CD8-positive, alpha-beta memory T cell (primary cell): ENCODE measurements at places on chromosomes 3 and 15. TPM values are rescaled to one million over a fixed set of nuclear protein-coding genes. Genes with fewer than 3 reads are reported as not detected.

GRCh38 chr3:75176937-75177336 lies 487.2 kb upstream of the FRG2C start:
- no peak for DNase-seq

Gene EFCAB12
- 0.39 TPM for total RNA-seq

DNA sequence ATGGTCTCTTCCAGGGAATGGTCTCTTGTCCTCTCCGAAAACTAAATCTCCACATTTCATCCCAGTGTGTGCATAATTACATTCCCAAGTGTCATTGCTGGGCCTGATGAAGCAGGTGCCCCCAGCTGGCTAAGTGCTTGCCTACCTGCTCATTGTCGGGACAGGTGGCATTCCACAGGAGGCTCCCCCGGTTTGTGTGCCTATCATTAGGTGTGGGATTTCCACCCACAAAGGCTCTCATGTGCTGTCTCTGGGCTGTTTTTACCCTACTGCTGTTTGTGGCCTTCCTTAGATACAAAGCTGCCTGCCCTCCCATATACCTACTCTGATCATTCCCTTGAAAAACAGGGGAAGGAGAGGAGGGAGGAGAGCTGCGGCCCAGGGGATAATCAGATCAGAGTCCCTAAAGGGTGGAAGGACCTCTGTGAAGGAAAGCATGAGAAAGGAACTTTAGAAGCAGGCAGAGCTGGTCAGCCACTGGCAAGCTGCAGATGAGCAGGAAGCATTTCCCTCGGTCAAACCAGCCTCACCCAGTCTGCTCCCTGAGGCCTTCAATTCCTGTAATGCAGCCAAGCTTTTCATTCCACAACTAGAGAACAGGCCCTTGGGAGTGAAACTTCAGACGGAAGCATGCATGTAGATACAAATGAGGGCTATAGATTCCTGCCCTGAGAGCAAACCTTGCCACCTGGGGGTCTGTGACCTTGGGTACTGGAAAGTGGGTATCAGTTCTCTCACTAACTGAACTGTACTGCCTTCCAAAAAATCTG lies 60.7 kb upstream of the HEG1 start:
- DNase-seq: no peak

GRCh38 chr15:62606376-62607113 lies 436.0 kb upstream of the TPM1 start:
- DNase-seq: no peak

Gene WDR93
- not detected for total RNA-seq

Gene IL20RB
- total RNA-seq: 0.96 TPM

Gene CFAP44
- total RNA-seq: 5.3 TPM

Gene ANKRD34C
- not detected for total RNA-seq

Gene STIMATE
- total RNA-seq: 39.1 TPM

Gene CPNE9
- 0.16 TPM for total RNA-seq

- no peak for DNase-seq
Measured at GRCh38 chr15:31516874-31517273, 190.2 kb downstream of the KLF13 start.

Gene TRPM7
- 46.9 TPM for total RNA-seq

DNA sequence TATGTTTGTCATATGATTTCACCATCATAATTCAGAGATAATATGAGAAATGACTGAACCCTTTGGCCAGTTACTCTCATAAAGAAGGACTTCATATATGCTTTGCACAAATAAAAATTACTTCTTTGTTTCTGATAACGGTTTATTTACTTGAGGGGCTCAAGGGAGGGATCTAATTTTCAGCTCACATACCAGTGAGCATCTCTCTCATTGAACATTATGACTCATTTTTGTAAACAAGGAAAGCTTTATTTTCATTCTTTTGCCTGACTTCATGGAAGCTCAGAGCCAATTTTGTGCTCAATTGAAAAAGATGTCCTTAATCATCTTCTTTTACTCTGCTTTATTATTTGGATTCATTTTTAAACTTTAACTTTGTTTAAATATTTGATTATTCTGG lies 5.8 kb downstream of the NLGN1 start:
- no peak for DNase-seq

- no peak for DNase-seq
Measured at GRCh38 chr15:40293006-40293405, 10.1 kb upstream of the ANKRD63 start.

Gene LMCD1
- 2.6 TPM for total RNA-seq

GRCh38 chr3:27568393-27568792 lies 84.2 kb upstream of the SLC4A7 start:
- DNase-seq: no peak

Gene MINAR1
- total RNA-seq: 0.51 TPM
